Calu3 (cell line): ENCODE measurements at places on chromosomes 2 and 18.
A peak's percentile ranks its signal among the peaks of the same experiment; 100 is the strongest.

DNA sequence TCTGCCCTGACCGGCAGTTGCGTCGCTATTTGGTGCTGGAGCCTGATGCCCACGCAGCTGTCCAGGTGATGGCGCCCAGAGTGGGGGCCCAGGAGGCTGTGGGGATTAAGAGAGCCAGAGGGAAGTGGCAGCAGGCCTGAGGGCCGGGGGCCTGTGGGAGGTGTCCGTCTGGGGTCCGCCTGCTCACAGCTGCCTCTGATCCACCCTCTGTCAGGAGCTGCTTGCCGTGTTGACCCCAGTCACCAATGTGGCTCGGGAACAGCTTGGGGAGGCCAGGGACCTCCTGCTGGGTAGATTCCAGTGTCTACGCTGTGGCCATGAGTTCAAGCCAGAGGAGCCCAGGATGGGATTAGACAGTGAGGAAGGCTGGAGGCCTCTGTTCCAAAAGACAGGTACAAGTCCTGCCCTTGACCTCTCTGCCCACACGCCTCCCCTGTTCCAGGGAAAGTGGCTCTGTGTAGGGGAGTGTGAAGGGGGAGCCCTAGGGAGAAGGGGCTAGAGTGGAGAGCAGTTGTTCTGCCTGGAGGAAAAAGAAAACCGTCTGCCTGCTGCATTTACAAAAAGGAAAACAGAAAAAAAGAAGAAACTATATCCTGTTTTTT lies 11.6 kb downstream of the STK11IP start:
- no peak for DNase-seq

GRCh38 chr2:56021579-56021978 lies 98.0 kb upstream of the EFEMP1 start:
- DNase-seq, result no peak

DNA sequence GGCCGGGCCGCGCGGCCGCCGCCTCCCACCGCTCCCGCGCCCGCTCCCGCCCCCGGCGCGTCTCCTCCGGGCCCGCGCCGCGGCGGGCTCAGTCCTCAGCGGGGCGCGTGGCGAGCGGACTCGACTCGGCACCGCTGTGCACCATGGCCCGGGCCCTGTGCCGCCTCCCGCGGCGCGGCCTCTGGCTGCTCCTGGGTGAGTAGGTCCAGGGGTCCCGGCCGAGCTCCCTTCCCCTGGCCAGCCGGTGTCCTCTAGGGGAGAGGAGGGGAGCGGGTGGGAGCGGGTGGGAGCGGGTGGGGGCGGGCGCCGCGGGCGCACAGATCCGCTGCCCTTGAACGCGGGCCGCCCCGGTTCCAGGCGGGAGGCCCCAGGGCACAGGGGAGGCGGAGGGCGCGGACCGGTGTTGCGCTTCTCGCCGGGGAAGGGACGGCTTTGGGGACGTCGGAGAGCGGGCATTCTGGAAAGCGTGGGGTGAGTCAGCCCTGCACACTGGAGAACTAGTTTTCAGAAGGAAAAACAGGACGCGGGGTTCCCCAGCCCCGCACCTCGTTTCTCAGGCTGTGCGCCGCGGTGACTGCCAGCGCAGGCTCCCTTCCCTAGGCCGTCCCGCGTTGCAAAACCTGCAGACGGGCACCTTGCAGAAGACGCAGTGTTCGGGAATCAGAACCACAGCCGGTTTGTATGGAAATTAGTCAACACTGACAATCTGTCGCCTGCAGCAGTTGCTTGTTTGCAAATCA lies at the start of gene RAMP1:
Gene RAMP1 (plus strand): TSS at position 91 of the 740 bp plus-strand sequence. CDS start 53 bp downstream, at position 144.
- peak; percentile 26 for DNase-seq

GRCh38 chr2:33292981-33293595 lies 183.4 kb upstream of the RASGRP3 start:
- DNase-seq, result no peak

DNA sequence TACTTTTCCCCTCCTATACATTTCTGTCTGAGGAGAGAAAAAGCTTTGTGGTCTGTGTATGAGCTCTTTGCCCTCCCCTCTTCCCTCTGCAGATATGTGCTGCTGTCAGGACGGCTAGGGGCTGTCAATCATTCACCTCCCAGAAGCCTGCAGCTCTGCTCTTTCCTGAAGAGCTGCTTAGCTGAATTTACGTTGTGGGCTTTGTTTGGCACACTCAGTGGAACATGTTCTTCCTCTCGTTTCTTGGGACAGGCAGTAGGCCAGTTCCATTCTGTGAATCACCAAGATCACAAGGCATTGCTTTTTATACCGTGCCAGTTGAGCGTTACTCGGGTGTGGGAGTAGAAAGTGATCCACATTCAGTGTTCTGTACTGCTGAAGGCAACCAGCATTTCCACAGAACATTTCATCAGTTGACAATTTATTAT lies 136.7 kb downstream of the LAMA3 start:
- peak; percentile 49 for DNase-seq

DNA sequence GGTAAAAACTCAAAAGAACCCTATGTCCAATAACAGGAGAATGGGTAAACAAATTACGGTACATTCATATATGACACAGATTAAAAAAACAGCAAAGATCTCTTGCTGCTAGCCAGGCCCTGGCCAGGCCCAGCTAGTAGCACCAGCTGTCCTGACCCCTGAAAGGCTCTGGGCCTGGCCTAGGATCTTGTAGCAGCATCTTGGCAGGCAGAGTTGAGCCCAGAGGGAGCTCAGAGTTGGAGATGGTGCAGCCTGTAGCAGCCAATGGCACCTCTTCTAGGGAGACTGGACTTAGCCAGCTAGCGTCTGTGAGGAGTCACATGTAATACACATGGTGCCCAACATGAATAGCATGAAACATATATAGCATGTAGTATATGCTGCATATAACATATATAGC lies 69.1 kb downstream of the HS6ST1 start:
- DNase-seq, result no peak

GRCh38 chr2:18474700-18475099 lies 85.8 kb downstream of the RDH14 start:
- DNase-seq, result no peak

GRCh38 chr2:68086166-68086565 lies 23.4 kb upstream of the C1D start:
- no peak for DNase-seq

DNA sequence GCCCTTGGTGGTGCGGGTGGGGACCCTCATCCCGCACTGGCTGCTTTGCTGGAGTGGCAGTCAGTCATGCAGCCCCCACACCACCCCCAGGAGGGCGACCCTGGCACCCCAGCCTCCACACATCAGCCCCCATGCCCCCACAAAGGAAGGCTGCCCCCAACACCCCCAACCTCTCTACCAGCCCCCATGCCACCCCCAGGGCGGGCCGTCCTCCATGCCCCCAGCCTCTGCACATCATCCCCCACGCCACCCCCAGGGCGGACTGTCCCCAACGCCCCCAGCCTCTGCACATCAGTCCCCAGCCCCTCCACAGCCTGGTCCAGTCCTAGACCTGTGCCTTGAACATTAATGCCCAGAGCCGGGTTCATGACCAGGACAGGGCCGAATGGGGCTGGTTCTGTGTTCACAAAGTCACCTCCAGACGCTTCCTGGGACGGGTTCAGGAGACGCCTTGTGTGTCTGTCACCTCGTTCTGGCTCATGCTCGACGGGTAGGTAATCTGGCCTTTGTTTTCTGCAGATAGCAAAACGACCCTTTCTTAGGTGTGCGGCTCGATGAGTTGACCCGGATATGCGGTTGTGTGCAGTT lies 18.4 kb downstream of the D2HGDH start:
- DNase-seq, result no peak

GRCh38 chr2:120539937-120540718 lies 194.2 kb downstream of the INHBB start:
- DNase-seq, result peak; percentile 50

DNA sequence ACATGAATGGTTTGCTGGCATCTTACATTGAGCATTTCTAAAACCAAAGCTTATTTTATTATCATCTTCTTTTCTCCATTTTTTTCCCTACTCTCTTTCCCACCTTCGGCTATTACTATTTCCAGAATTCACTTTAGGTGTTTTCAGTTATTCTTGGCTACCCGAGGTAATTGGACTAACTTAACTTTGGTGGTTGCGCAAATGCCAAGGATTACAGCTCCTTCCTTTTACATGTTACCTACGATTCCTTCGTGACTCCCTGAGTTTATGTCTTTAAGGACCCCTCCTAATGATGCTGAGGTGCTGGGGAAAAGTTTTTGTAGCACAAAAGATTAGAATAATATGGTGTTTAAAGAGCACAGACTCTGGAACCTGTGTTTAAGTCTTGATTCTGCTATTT lies 14.3 kb downstream of the KIAA1328 start:
- no peak for DNase-seq

DNA sequence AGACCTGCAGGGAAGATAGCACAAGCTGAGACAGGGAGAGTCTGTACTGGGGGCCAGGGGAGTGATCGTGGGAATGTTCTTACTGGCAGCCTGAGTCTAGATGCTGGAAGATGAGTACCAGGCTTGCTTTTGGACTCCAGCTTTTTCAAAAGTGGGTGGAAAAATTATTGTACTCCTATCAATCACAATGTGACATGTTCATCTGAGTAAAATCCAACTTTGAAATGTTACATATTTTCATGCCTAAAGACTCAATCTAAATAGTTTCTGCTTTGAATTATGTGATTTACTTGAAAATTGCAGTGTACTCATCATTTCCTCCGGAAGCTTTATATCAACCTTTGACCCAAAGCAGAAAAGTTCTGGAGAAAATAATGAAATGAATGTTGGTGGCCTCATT lies 49.7 kb upstream of the ST3GAL5 start:
- DNase-seq, result no peak

DNA sequence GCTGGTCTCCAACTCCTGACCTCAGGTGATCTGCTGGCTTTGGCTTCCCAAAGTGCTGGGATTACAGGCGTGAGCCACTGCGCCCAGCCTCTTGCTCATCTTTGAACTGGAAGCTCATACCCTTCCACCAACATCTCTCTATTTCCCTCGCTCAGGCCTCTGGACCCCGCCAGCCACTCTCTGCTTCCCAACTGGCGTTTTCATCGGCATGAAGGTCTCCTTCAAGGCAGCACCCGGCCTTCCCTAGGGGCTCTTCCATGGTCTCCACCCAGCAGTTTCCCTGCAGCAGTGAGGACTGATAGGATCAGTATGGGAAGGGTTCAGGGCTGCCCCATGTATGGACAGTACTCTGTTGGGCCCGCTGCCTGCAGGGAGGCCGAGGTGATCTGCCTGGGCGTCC lies 65.8 kb upstream of the HS6ST1 start:
- no peak for DNase-seq

DNA sequence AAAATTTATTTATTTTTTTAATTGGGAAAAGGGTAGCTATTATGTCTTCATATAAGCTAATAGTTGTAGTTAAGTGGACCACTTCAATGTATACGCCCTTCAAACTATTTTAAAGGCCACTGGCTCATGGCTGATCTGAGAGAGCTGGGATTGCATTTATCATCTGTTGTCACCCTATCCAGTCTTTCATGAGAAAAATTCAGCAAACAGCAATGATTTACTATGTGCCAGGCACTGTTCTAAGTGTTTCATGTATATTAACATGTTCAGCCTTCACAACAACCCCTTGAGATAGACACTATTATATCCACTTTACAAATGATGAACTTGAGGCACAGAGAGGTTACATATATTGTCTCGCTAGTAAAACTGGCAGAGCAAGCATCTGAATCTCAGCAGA lies 66.1 kb upstream of the ZNF397 start:
- DNase-seq, result no peak

- no peak for DNase-seq
These were observed 249.4 kb upstream of the SOX11 start for GRCh38 chr2:5442736-5443135.

GRCh38 chr2:75431763-75432162 lies 129.0 kb downstream of the EVA1A start:
- no peak for DNase-seq

DNA sequence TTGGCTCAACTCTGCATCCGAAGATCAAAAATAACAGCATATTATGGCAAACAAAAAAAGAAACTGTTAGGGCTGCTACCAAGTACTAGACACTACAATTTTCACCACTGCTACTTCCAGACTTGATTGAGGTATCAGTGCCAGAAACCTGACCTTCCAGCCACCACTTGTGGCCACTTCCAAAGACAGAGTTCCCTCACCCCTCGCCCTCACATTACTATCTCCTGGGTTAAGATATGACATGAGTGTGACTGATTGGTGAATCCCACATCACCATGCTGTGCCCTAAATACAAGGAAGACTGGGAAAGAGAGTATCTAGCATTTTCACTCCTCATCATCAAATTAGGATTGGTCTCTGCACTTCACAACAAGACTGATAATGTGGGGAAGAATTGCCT lies 296.1 kb upstream of the NT5C1B start:
- DNase-seq, result no peak

GRCh38 chr18:77065221-77065981 lies 67.2 kb downstream of the MBP start:
- peak; percentile 91 for DNase-seq

GRCh38 chr2:229335877-229336346 lies 64.8 kb upstream of the PID1 start:
- DNase-seq, result no peak

DNA sequence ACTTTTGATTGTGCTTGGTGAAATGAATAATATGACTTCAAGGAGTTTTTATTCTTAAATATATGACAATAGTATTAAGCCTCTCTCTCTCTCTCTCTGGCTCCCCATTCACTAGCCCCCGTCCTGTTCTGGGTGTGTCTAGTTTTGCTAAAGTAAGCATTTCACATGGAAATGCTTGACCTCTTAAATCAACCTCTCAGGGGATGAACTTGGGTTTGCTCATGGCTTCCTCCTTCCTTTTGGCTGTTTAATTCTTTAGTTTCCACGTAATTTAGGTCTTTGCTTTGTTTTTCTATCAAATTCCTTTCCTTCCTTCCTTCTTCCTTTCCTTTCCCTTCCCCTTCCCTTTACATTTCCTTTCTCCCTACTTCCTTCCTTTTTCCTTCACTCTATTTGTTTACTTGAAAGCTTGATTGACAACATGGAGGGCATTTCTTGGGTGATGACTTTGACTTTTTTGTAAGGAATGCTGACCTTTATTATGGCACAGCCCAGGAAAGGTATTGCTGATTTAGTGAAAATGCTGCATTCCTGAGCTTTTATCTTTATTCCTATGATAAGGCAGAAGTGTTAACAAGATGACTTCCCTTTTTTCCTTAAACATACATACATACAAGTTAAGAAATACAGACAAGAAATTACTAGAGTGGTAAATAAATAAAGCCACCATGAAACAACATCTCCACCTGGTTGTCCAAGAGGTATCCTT lies 3.6 kb downstream of the DPP4 start:
- no peak for DNase-seq

- DNase-seq, result no peak
These were observed 142.9 kb upstream of the GYPC start for GRCh38 chr2:126513033-126513432.

- DNase-seq, result no peak
These were observed 92.5 kb upstream of the CRACDL start for GRCh38 chr2:99028558-99028957.

DNA sequence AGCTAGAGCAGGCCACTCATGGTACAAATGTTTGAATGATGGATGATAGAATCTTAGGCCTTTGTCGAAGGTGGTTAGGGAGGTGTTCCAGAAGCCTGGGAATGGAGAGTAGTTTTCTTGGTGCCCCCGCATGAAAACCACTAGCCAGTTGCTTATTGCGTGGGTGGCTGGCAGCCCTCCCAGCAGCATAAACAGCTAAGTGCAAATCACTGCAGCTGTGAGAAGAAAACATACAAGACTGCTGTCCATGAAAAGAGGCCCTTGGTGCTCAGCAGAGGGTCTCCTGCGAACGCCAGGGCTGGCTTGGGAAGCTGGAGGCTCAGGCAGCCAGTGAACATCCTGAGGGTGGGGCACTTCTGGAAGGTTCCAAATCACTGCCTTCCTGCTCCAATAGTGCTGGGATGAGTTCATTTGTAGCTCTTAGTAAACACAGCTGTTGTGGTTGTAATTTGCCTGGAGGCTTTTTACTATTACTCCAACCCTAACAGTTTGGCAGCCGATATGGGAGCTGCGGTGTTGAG lies 118.8 kb downstream of the MGAT5 start:
- DNase-seq, result no peak

- no peak for DNase-seq
These were observed 32.3 kb downstream of the CHN1 start for GRCh38 chr2:174972924-174973323.
